ENCODE measurements at places on chromosomes 3 and 15. TPM values are rescaled to one million over a fixed set of nuclear protein-coding genes. Genes with fewer than 3 reads are reported as not detected.
A peak's percentile ranks its signal among the peaks of the same experiment; 100 is the strongest.

GP9 gene
- polyA plus RNA-seq, result not detected

DNA sequence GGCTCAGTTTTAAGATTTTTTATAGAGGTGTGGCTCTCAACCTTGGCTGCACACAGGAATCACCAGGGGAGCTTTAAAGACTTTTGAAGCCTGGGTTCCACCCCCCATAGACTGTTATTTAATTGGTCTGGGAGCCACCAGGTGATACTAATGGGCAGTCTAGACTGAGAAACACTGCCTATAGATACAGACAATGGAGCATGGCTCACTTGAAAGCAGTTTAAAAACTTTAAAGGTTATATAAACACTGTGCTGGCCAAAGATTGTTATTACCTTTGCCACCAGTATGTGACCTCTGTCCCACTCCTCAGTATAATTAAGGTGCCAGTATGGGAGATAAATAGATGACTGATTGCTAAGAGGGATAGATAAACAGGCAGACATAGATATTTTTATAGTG is 3.8 kb downstream of the GOLIM4 start:
- DNase-seq, result no peak

DNA sequence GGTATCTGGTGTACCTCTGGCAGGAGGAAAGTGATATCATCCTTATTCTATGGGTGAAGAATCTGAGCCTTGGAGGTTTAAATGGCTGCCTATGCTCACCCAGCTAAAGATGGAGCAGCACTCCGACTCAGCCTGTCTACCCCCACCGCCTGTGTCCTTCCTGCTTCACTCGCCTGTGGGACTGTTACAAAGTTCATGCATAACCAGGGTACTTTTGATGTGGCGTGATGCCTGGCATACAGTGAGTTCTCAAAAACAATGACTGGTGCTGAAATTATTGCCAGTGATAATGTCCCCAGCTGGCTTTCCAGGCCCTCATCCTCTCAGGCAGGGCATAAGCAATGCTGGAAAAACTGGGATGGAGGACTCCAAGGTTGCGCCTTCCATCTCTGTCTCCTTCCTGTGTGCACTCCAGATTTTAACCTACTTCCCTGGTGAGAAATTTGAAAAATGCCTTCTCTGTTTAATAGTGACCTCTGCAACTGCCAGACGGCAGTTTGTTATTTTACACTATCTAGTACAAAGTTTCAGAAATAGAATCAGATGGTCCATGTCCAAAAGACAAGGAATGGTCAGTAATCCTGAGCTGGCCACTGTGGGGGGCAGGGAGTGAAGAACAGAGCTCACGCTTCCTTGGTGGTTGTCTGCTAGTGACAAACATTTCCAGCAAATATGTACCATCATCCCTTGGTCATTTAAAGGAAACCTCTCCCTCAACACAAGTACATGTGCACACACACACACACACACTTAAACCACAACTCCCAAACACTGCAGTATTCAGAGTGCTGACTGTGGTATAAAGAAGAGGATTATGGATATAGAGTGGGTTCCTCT is 86.5 kb upstream of the NMNAT3 start:
- DNase-seq, result no peak

HRH1 gene
- polyA plus RNA-seq, result not detected

- no peak for DNase-seq
Measured at GRCh38 chr3:120196333-120196732, 88.7 kb downstream of the GPR156 start.

DNA sequence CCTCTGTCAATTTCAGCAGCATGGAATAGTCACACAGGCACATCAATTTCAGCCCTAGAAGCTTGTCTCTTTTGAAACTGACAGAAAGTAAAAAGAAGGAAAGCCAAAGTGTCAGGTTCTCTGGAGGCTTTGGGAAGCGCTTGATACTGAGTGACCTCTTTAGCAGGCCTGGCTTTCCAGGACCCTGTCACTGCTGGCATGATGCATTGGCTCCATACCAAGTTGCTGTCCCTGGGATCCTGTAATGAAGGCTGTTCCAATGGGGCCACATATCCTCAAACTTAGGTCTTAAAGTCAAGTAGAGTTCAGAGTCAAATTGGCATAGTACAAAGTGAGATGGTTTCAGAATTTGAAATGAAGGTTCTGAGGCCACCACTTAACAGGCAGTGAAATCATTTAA is 640.9 kb downstream of the SQOR start:
- no peak for DNase-seq

DNA sequence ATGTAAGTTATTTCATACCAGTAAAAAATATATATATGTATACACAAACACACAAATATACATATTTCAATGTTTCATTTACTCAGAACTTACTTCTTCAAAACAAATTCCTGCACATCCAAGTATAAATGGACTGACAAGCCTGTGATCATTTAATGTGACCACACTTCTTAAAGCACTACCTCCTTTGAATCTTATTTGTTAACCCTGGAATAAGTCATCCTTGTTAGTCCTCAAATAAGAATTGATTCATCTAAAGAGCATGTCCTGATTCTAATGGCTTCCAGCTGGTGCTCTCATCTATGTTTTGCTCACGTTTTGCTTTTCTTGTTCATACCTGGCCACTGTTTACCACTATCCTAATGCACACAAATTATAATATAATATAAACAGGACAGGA is 103.9 kb upstream of the UBP1 start:
- DNase-seq, result no peak

GRCh38 chr15:35023804-35024203 is 35.7 kb upstream of the ZNF770 start:
- DNase-seq, result no peak

DNA sequence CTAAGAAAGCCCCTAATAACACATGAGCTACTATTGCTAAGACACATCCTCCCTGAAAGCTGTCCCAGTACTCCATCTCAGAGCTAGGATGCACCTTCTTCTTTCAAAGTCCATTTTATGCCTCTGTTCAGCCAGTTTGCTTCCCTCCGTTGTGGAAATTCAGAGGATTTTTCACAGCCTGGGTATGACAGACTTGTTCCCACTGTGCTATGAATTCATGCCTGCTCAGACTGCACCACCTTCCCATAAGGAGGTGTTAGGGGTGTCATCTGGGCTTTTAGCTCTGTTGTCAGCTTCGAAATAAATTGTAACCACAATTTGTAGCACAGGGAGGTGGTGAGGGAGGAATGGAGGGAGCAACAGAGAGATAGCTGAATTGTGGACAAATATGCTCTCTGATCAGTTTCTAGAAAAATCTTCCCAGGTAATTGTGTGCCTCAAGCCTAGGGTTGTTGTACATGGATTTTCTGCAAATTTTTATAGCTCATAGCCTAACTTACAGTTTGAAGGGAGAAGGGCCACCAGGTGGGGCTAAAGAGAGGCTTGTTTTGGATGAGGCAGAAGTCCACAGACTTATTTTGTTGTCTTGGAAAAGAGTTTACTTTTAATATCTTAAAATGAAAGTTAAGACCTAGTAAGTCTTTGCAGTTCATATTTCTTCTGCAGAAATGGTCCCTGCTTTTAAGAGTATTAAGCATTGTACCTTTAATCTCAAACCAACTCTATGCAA is 462.0 kb downstream of the PDCD6IP start:
- DNase-seq, result peak; percentile 16

GRCh38 chr3:184907681-184908649 is 96.0 kb downstream of the VPS8 start:
- DNase-seq, result no peak

CPLX3 gene
- polyA plus RNA-seq, result 0.60 TPM

- DNase-seq, result no peak
Measured at GRCh38 chr3:64291956-64292355, 66.7 kb upstream of the PRICKLE2 start.

ALDH1A2 gene
- polyA plus RNA-seq, result not detected

DNA sequence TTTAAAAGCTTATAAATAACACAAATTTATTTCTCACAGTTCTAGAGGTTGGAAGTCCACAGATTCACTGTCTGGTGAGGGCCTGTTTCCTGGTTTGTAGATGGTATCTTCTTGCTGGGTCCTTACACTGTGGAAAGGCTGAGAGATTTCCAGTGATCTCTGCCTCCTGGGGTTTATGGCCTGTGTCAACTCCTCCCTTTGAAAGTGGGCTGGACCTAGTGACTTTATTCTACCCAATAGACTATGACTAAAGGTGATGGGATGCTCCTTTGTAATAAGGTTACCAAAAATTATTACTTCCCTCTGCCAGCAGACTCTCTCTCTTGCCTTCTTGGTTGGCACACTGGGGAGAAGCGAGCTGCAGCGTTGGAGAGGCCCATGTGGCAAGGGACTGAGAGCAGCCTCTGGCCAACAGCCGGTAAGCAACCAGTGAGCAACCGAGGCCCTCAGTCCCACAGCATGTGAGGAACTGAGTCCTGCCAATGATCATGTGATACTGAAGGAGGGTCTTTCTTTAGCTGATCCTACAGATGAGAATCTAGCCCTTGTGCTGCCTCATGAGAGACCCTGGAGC is 14.0 kb upstream of the COPG1 start:
- no peak for DNase-seq

GRCh38 chr3:72519946-72520604 is 328.2 kb downstream of the SHQ1 start:
- no peak for DNase-seq

DNA sequence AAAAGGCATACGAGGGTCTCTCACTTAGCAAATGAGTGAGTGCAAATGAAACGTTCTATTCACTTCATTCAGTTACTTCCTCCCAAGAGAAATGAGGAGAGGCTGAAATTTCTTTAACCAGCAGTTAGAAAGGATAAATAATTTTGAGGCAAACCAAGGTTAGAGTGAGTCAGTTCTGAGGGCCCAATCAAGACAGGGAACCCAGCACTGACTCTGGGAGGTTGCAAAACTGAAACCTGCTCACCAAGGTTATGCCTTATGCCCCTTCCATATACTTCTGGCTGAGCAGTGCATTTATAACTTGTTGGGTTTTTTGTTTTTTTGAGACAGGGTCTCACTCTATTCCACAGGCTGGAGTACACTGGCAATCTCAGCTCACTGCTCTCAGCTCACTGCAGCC is 4.5 kb upstream of the RPSA start:
- no peak for DNase-seq

DNA sequence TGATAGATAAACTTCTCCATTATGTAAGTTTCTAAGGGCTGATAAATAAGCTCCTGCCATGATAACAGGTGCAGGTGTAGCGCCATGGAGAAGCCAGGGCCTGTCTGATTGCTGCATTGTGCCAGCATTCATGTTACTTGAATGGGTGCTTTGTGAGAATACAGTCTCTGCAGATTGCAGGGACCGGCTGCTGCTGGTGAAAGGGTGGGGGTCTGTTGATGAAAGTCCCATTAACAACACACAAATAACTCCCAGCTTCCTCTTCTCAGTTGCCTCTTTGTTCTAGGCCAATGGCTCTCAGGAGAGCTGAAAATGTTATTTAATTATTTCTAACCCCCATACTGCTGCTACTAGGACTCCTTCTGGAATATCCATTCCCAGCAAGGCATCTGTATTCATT is 77.2 kb downstream of the RTP4 start:
- no peak for DNase-seq

- peak; percentile 64 for DNase-seq
Measured at GRCh38 chr3:112333002-112333380, at the start of gene CD200. Gene CD200 (plus strand): TSS chr3:112333156. CDS start chr3:112333213, 57 bp downstream.

GRCh38 chr15:55999658-56000057 is 6.2 kb upstream of the NEDD4 start:
- no peak for DNase-seq

DNA sequence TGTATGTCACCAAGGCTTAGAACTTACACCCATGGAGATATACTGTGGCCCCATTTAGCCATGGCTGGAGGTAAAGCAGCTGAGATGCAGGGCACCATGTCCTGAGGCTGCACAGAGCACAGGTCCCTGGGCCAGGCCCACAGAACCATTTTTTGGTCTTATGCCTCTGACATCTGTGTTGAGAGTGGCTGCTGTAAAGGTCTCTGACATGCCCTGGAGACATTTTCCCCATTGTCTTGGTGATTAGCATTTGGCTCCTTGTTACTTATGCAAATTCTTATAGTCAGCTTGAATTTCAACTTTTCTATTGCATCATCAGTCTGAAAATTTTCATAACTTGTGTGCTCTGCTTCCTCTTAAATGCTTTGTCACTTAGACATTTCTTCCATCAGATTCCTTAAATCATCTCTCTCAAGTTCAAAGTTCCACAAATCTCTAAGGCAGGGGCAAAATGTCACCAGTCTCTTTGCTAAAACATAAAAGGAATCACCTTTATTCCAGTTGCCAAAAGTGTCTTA is 701.3 kb downstream of the EPHA3 start:
- no peak for DNase-seq

- DNase-seq, result no peak
Measured at GRCh38 chr3:181823716-181824115, 112.0 kb downstream of the SOX2 start.

- DNase-seq, result no peak
Measured at GRCh38 chr3:143510601-143511000, 337.7 kb downstream of the SLC9A9 start.

- DNase-seq, result no peak
Measured at GRCh38 chr3:171487382-171487781, 27.2 kb upstream of the TNIK start.

TMCO5A gene
- not detected for polyA plus RNA-seq

GRCh38 chr15:101526890-101527289 is 37.4 kb upstream of the PCSK6 start:
- no peak for DNase-seq

DNA sequence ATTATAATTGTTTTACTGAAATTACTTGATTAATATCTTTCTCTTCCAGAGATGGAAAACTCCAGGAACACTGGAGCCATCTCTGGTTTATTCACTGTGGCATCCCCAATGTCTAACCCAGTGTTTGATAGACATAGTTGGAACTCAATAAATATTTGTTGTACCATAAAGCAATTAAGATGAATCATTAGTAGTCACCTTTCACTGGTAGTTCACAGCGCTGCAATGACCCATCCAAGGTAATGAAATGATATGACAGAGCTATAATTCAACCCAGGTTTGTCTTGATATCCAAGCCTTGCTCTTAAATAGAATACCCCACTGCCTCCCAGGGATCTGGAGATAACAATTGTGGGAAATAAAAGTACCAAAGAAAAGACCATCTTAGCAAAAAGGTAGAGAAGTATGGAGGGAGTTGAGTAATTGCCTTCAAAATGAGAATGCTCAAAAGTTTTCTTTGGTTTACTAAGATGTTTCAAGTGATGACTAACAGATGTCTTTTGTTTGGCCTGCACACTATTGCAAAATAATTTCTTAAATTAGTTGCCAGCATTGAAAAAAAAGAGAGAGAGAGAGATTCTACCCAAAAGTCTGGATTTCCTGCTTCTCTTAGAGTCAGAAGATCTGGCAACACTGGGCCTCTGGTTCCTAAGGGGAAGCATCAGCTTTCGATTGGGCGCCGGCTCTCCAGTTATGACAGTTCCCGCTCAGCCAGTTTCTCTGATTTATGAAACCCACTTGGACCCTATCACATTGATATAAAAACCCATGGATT is 348.5 kb downstream of the ERC2 start:
- no peak for DNase-seq

GRCh38 chr3:19263606-19264005 is 115.3 kb downstream of the KCNH8 start:
- DNase-seq, result no peak

GRCh38 chr3:186487819-186488218 is 56.4 kb downstream of the CRYGS start:
- no peak for DNase-seq

DNA sequence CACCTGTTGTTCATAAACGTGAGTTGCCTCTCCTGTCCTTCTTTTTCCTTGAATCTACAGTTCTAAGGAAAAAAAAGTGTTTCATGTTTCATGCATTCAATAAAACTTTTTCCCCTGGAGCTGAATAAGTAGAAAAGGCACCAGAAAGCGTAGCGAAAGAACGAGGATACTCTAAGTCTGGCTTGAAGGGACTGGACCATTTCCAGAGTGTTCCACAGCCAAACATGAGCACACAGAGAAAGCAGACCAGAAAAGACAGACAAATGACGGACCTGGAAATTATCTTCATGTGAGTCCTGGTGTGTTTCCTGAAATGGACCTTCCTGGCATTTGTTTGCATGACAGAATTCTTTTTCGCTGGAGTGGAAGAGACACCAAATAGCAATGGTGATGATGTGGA is 204.7 kb downstream of the SV2B start:
- no peak for DNase-seq

All from B cell (primary cell).